ENCODE measurements at places on chromosomes 6 and 20.
A peak's percentile ranks its signal among the peaks of the same experiment; 100 is the strongest.

- no peak for DNase-seq
Measured at GRCh38 chr6:37743926-37744325, 46.2 kb upstream of the MDGA1 start.

GRCh38 chr20:58640446-58640845 lies 10.6 kb upstream of the STX16 start:
- DNase-seq = peak; percentile 33

DNA sequence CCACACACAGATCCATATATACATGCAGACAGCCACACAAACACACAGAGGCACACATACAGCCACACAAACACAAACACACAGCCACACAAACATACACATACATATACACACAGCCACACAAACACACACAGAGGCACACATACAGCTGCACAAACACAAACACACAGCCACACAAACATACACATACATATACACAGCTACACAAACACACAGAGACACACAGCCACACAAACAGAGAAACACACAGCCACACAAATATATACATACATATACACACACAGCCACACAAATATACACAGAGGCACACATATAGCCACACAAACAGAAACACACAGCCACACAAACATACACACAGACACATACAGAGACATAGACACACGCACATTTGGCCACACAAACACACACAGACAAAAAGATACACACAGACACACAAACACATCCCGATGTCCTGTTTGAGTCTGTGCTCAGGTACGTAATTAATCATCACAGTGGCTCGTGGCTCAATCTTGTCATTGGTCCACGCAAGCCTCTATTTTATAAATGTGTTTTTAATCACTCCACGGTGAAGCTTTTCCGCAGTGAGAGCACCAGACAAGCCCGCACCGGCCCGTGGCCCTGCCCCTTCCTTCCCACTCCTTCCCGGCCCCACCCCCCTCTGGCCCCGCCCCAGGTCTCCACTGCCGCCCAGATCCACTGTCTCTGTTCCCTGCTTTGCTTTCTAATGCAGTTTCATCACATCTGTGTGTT lies 135.3 kb downstream of the CDH4 start:
- DNase-seq = peak; percentile 79

DNA sequence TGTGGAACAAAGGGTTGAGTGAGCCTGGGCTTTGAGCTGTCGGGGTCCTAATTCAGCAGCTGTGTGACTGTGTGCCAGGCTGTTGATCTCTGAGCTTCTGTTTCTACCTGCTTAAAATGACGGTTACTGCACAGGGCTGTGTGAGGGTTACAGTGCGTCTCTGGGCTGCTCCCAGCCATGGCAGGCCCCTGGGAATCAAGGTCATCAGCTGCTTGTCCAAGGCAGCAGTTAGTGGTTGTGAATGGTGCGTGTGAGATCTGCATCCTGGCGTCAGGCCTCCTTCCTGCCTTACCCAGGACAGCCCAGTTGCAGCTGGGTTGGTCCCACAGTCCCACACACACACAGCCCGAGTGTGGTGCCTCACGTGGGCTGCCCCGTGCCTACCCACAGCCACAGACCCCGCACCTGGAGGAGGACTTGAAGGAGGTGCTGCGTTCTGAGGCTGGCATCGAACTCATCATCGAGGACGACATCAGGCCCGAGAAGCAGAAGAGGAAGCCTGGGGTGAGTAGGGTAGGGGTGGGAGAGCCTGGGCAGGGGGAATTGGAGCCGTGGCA lies 15.6 kb downstream of the GTSF1L start:
- DNase-seq = no peak

GRCh38 chr6:125231133-125231532 lies 70.6 kb downstream of the HDDC2 start:
- no peak for DNase-seq

DNA sequence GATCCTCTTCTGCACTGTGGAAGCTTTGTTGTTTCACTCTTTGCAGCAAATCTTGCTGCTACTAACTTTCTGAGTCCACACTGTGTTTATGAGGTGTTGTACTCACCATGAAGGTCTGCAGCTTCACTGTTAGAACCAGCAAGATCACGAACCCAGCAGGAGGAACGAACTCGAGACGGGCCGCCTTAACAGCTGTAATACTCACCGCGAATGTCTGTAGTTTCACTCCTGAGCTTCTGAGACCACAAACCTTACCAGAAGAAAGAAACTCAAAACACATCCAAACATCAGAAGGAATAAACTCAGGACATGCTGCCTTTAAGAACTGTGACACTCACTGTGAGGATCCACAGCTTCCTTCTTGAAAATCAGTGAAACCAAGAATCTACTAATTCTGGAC lies 48.1 kb upstream of the MBOAT1 start:
- no peak for DNase-seq

DNA sequence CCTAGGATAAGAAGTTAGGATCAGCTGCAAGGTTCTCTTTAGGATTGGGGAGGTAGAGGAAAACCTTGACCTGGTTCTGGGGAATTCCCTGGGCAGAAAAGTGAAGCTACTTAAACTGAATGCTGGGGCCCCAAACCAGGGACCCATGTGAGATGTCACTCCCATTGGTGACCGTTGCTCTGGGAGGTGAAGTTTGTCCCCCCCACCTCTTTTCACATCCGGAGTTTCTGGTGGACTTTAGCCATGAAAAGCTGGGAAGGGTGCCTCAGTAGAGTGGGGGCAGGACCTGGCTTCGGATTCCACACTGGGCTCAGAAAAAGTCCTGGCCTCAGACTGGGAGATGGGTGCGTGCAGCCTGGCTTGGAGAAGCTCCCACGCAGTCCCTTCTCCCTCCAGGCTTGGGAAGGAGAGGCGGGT lies 13.2 kb downstream of the TJAP1 start:
- no peak for DNase-seq

DNA sequence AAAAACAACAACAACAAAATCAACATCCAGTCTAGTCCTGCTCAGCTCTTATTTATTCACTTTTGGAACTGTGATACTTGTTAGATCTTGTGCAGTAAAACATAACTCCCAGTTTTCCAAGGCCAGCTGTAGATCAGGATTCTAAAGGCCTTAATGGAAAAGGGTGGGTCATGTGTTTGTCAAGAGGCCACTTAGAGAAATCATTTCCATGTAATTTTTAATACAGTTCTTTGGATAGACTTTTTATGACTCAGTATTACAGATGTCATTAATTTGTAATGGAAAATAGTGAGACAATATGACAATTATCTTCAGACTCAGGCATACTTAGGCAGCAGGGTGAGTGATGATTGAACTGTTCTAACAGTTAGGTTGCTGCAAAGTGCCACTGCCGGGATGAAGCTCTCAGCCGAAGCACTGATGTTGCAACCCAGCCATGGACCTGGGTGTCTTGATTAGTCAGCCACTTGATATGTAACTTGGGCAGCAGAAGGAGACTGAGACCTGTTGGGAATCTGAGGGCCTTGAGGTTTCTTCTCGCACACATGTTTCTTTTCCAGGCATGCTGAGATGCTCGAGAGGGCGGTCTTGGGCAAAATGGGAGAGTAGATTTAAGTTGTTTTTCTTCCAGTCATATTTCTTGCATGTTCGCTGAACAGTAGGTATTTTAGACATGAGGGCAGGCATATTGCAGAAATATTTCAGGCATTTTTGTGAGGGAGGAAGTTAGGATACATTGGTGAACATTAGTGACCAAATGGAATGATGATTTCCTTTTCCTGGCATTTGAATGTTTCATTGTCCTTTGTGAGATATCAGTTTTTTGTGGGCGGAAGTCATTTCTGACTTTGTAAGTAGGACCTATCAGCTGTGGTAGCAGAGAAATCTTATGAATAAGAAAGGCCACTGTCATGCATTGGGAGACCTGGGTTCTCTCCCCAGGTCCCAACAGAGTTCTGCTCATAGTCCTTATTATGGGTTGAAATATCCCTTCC lies 52.3 kb downstream of the SLX4IP start:
- peak; percentile 19 for DNase-seq

GRCh38 chr6:53924821-53925422 lies 130.1 kb downstream of the LRRC1 start:
- DNase-seq = no peak

DNA sequence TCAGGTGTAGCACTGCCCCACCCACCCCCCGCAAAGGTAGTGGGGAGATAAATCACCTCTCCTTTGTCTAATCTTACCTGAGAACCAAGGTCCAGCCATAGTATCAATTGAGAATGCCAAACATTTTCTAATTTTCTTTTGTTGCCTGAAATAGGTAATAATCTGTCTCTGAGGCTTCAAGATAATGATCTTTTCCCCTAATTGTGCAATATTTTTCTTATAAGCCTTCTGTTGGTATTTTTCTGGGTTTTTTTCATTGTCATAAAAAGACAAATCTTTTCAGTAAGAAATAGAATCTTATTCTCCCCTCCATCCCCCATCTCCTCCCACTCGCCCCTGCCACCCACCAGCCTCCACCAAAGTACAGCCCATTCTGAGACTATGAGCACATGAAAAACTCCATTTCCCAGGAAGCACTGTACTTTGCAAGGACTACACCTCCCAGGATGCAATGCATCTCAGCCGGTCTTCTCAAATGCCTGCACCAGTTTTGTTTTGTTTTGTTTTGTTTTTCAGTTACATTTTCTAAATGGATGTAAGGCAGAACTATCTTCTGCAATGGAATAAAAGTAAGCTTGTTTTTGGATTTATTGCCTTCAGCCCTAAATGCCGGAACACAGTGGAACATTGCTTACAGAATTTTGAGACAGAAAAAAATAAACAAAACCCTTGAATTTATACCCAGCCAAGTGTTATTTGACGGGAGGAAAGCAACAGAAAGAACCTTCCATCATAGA lies 268.0 kb downstream of the TFAP2A start:
- peak; percentile 68 for DNase-seq

- DNase-seq = no peak
Measured at GRCh38 chr20:6829510-6830116, 62.1 kb downstream of the BMP2 start.

GRCh38 chr20:39876976-39877635 lies 811.9 kb downstream of the MAFB start:
- DNase-seq = no peak

DNA sequence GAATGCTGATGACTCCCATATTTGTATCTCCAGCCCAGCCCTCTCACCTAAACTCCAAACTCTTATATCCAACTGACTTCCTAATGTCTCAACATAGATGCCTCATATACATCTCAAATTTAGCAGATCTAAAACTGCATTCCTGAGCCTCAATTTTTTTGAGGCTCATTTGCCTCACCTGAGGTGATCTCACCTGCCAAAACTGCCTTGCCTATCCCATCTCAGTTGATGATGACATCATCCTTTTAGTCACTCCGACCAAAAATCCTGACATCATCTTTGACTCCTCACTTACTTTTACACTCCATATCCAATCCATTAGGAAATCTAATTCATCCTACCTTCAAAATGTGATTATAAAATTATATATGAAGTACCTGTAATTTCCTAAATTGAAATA lies 25.6 kb upstream of the SLPI start:
- DNase-seq = no peak

DNA sequence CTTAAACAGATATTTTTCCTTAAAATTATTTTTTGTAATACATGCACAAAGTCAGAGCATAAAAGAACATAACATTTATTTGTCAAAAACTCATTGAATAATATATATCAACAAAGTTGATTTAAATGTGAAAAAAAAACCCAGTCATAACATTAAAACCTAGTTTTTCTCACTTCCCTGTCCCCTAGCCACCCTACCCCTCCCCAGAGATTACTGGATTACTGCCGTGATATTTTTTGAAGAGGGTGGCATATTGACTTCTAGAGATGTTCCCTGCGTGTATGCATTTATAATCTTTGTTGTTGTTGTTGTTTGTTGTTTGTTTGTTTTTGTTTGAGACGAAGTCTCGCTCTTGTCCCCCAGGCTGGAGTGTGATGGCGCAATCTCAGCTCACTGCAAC lies 52.4 kb upstream of the ARMC2 start:
- DNase-seq = no peak

DNA sequence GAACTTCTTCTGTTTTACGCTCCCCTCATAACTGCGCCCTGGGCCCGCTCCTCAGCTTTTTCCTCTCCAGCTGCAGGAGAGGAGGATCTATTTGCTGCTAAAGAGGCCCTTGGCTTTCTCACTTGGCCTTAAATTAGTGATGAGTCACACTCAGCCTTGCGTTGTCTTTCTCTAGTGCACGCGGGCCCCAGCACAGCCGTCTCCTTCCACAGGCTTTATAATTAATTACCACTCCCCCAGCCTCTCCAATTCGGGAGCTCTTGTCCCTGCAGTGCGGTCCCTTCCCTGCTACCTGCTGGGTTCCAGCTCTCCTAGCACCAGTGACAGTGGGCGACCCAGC lies 25.2 kb downstream of the PACSIN1 start:
- peak; percentile 59 for DNase-seq

DNA sequence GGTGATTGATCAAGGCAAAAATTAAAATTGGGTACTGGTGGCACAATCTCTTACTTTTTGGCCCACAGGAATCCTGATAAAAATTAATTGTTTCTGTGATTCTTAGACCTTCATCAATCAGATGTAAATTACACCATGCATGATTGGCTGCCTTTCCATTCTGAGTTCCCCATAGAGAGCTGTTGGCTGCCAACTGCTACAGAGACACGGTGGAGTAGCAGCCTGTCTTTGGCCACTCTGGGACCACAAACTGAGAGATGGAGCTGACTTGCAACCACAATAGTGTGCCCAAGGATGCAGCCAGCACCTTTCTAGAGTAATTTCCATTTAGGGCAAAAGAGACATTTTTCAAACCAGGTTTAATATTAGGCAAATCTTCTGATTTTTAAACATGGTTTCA lies 274.3 kb upstream of the MMS22L start:
- DNase-seq = no peak

DNA sequence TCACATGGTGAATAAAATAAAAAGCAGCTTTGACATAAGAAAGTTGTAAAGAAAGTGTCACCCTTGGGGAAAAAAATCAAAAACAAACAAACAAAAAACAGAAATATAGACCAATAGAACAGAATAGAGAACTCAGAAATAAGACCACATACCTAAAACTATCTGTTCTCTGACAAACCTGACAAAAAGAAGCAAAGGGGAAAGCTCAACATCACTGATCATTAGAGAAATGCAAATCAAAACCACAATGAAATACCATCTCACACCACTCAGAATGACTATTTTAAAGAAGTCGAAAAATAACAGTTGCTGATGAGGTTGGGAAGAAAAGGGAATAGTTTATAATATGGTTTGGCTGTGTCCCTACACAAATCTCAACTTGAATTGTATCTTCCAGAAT lies 159.1 kb downstream of the TINAG start:
- DNase-seq = no peak

DNA sequence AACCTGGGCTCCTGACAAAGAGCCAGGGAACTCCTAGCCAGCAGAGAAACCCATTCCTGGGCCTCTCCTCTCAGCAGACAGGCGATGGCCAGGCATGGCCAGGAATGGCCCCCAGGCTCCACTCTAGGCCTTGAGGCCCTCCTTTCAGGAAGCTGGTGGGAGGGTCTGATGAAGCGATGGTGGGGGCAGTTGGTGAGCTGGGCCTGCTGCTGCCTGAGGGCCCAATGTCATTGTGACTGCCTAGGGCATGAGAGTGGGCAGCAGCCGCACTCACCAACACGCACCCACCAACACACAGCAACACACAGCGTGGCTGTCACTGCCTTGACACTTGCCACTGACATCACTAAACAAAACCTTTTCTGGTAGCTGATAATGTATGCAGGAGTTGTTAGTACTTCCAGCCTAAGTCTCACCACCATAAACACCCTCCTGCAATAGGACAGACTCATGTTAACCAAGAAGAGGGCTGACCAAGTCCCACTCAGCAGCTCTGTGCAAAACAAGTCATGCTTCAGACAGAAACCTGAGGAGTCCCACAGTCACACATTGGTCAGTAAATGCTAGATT lies 69.3 kb downstream of the ABHD12 start:
- DNase-seq = no peak
